Astrocyte (in vitro differentiated cells and primary cell): ENCODE measurements at places on chromosomes 16 and 17. TPM values are rescaled to one million over a fixed set of nuclear protein-coding genes. Genes with fewer than 3 reads are reported as not detected.

Gene MVP
- 38.7 and 40.1 TPM in 2 replicates for total RNA-seq

Gene TMEM100
- total RNA-seq: 6.0 and 7.3 TPM in 2 replicates

Gene CACNG5
- total RNA-seq: not detected in 2 replicates

DNA sequence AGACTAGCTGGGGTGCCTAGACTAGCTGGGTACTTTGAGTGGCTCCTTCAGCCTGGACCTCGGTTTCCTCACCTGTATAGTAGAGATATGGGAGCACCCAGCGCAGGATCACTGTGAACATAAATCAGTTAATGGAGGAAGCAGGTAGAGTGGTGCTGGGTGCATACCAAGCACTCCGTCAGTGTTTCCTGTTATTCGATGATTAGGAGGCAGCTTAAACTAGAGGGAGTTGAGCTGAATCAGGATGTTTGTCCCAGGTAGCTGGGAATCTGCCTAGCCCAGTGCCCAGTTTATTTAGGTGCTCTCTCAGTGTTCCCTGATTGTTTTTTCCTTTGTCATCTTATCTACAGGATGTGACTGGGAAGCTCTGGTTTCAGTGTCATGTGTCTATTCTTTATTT lies 8.4 kb upstream of the TMEM235 start:
- H3K27me3 ChIP-seq: no peaks in the 10 kb centered on the region
- peaks cover 4% of the 10 kb centered on the region for H3K36me3 ChIP-seq
- H3K4me3 ChIP-seq: no peak overlapping the region
- DNase-seq: no peak
- no peaks in the 10 kb centered on the region for H3K4me1 ChIP-seq

GRCh38 chr16:86351041-86351784 lies 159.1 kb upstream of the FOXF1 start:
- H3K27me3 ChIP-seq: peaks cover 14% of the 10 kb centered on the region
- peaks cover 28% of the 10 kb centered on the region for H3K4me1 ChIP-seq
- H3K36me3 ChIP-seq: no peaks in the 10 kb centered on the region
- DNase-seq: no peak
- H3K4me3 ChIP-seq: no peak overlapping the region
- no peak overlapping the region for H3K27ac ChIP-seq

DNA sequence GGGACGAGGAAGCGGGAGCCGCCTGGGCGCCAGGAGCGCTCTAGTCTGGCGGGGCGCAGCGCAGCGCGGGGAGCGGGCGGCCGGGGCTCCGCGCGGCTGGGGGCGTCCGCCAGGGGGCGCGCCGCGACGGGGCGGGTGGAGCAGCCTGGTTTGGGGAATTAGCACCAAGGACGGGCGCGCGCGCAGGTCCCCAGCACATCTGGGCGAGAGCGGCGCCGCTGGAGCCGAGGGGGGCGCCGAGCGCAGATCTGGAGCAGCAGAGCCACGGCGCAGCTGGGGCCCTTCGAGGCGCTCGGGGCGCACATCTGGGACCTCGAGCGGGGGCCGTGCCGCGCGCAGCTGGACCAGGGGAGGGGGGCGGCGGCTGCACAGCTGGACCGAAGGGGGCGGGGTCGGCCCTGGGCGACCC lies at the start of gene NXPH3:
Gene NXPH3, plus strand, starts transcription at position 193 of the 409 bp plus-strand sequence. CDS start 349 bp downstream, outside the sequence.
- DNase-seq: no peak
- H3K4me3 ChIP-seq: peak within 1 kb of the TSS; percentile 61
- H3K27me3 ChIP-seq: peaks cover 48% of the 10 kb centered on the region
- H3K4me1 ChIP-seq: peaks cover 10% of the 10 kb centered on the region
- no peak within 1 kb of the TSS for H3K27ac ChIP-seq
- H3K36me3 ChIP-seq: no peaks in the 10 kb centered on the region

- peak; percentile 70 for DNase-seq
- peak within 1 kb of the TSS; percentile 81 for H3K27ac ChIP-seq
- H3K4me3 ChIP-seq: peak within 1 kb of the TSS; percentile 86
- no peaks in the 10 kb centered on the region for H3K27me3 ChIP-seq
Observed at GRCh38 chr17:7394452-7395191, at the start of gene PLSCR3. PLSCR3 (minus strand) TSS chr17:7394525; CDS start chr17:7394110, 415 bp downstream.
